Femur (tissue), 1 donor: ENCODE measurements at places on chromosomes 3 and 15.

DNA sequence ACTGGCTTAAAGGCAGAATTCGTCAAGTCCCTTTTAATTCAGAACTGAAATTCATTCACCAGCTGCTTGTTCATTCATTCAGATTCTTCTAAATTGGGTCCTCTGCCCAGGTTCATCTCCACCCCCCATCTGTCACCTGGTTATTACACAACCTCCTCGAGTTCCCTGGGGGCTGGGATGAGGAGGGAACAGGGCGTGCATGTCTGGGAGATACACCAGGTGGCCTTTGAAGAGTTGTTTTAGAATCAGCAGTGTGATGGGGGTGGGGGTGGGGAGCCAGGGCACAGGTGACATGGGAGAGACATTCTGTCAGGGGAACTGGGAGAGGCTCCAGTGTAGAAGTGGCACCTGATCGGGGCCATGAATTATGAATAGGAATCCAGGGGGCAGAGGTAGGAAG is 8.2 kb downstream of the SNX33 start:
- DNase-seq: no peak

DNA sequence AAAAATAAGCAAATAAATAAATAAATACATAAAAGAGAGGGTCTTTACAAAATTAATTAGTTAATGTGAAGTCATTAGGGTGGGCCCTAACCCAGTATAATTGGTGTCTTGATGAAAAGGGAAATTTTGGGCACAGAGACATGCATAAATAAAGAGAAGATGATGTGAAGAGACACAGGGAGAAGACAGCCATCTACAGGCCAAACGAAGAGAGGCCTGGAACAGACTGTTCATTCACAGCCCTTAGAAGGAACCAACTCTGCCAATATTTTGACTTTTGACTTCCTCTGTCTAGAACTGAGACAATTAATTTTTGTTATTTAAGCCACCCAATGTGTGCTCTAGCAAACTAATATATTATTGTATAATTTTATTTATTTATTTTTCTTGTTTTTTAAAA is 29.6 kb upstream of the SELENOK start:
- DNase-seq: no peak

- peak; percentile 47 for DNase-seq
Observed at GRCh38 chr3:184717399-184717983, 5.6 kb upstream of the MAGEF1 start.

DNA sequence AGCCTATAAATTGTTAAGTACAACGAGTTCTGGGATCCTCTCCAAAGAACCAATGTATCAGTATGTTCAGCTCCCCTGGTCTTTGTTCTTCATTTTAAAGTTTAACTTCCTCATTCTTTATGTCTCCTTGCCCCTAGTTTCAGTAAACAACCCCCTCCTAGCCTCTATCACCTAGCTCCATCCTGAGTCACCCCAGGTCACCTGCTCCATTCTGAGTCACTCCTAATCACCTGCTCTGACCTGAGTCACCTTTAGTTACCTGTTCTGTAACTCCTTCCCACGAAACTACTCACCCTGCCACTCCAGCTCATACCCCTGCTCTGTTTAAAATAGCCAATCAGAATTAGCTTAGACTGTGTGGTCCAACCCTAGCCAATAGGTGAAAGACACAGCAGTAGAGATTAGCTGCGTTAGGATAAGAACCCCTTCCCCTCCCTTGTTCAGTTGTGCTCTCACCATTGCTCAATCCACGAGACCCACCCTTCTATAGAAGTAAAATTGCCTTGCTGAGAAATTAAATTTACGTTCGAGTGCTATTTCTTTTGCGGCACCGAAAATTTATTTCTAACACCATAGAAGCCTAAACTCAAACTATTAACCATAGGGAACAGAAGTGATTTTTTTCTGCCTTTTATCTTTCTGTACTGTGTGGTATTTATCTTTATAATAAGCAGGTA is 245.0 kb upstream of the ADAMTS9 start:
- no peak for DNase-seq

GRCh38 chr3:12141350-12141749 is 17.4 kb downstream of the TIMP4 start:
- DNase-seq: no peak

GRCh38 chr3:13013994-13014754 is 59.1 kb downstream of the IQSEC1 start:
- DNase-seq: no peak
